Stimulated activated CD4-positive, alpha-beta T cell treated with anti-CD3 and anti-CD28 coated beads, Interleukin-15, amount 100 ng/mL, for 1 hour (primary cell): ENCODE measurements at places on chromosomes 3 and 15.

GRCh38 chr3:19002606-19003005 lies 145.7 kb upstream of the KCNH8 start:
- no peak for DNase-seq

DNA sequence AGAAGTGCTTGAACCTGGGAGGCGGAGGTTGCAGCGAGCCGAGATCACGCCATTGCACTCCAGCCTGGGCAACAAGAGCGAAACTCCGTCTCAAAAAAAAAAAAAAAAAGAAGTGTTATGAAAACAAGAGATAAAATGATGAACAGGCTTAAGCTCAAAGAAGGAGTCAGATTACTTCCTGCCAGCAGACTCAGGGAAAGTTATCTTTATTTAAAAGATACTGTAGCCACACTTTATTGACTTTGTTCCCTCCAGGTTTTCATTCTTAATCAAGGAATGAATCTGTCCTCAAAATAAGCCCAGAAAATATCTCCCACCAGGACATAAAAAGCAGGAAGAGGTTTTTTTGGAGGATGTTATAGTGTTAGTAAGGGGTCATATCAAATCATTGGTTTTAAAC lies 176.5 kb upstream of the KCNMB2 start:
- no peak for DNase-seq

DNA sequence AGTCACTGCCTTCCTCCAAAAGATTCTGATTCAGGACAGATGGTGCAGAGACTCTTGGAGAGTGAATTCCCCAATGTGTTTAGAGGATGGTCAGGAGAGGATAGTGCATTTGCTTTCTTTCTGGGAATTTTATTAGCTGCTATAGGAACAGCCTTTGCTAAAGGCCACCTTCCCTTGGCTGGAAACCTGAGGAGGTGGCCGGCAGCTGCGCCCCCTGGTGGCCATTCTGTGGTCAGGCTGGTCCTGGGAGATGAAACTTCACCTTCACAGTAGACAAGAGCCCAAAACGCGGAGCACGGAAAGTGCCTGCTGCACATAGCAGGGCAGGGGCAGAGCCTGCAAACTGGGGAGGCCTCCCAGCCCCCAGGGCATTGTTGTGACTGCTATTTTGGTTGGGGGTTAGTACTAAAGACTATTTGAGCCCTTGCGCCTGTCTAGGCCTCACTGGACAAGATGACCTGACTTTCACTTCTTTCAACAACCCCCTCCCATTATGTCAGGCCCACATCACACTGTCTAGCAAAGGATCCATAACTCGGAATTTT lies 34.3 kb downstream of the SEC22C start:
- peak; percentile 53 for DNase-seq

- no peak for DNase-seq
Measured at GRCh38 chr3:30804984-30805383, 89.5 kb downstream of the GADL1 start.

GRCh38 chr3:64612916-64613526 lies 74.8 kb downstream of the ADAMTS9 start:
- no peak for DNase-seq

- DNase-seq: no peak
Measured at GRCh38 chr15:77540312-77541060, 92.2 kb downstream of the LINGO1 start.

DNA sequence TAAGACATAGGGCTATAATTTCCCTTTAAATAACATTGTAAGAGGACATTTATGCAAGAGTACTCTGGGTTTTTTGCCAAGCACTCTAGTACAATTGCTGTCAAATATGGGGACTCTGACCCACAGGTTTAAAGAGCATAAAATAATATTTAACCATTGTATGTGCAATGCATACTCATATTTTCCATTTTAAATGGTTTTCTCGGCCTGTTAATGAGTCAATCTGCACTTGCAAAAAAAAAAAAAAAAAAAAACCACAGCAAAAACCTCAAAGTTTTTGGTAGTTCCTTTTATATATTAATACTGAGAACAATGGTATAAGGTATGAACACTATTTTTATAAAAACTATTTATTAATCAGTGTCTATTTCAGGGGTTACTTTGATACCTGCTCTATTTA lies 304.0 kb upstream of the CBLB start:
- no peak for DNase-seq

DNA sequence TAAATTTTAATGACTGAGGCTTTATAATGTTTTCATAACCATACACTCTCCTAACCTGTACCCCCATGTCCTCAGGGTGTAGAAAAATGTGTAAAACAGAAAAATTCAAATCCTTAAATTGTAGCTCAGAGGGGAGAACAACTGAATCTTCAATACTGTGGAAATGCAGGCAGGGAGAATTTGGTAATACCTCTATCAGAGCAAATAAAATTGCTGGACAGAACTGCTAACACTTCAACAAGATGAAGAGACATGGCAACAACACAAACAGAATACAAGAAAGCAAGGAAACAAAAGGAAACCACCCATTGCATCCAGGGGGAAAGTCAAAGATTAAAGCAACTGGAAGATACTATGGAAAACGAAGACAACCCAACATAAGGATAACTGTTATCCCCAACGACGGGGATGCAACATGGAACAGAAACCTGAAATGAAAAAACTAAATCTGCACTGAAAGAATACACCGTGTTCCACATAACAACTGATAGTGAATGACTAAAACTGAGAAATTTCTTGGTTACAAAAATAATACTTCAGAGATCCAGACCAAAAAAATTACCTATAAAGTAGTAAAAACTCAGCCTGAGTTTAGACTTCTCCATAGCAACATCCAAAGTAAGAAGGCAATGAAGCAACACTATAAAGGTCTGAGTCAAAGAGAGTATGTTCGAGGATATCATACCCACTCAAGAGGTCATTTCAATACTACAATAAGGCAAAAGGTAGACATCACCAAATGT lies 48.5 kb downstream of the HACD2 start:
- no peak for DNase-seq

GRCh38 chr15:56821721-56822425 lies 88.6 kb upstream of the ZNF280D start:
- DNase-seq: peak; percentile 7

DNA sequence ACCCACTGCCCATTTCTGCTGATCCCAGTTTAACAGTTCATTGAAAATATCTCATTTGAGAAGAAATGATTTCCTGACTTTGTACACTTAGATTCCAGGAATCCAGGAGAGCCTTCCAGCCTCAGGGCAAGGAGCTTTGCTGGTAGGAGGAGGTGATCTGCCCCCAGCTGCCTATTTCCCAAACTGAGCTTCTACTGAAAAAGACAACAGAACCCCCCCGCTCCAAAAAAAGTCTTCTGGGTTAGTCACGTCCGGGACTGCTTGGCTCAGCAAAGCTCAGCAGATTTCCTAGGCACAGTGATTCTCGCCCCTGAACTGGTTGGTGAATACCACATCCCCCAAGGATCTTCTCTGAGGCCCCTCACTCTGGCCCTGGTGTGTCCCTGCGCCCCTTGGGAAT lies 13.1 kb downstream of the SLC6A6 start:
- DNase-seq: no peak

- DNase-seq: no peak
Measured at GRCh38 chr15:40878785-40879184, 4.8 kb upstream of the RHOV start.

- DNase-seq: no peak
Measured at GRCh38 chr3:62183969-62184368, 189.4 kb downstream of the FEZF2 start.

- DNase-seq: no peak
Measured at GRCh38 chr3:152400887-152401286, 132.2 kb downstream of the MBNL1 start.

- DNase-seq: no peak
Measured at GRCh38 chr3:143138953-143139352, 19.4 kb downstream of the CHST2 start.

- DNase-seq: no peak
Measured at GRCh38 chr3:30355622-30356021, 250.8 kb upstream of the TGFBR2 start.

DNA sequence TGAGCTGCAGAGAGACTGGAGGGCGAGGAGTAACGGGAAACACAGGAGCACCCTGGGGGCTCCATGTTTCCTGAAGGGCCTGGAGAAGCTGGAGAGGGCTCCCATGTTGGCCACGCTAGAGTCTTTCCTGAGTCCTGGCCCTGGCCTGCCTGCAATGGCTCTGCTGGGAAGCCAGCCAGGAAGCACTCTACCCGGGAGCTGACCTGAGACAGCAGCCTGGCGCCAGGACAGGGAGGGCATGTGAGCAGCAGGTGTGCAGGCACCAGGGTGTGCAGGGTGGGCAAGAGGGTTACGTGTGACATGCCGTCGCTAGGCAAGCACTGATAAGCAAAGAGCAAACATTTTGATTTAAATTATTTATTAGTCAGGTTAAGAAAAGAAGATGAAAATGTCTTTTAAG lies 301.4 kb downstream of the OCA2 start:
- DNase-seq: no peak

DNA sequence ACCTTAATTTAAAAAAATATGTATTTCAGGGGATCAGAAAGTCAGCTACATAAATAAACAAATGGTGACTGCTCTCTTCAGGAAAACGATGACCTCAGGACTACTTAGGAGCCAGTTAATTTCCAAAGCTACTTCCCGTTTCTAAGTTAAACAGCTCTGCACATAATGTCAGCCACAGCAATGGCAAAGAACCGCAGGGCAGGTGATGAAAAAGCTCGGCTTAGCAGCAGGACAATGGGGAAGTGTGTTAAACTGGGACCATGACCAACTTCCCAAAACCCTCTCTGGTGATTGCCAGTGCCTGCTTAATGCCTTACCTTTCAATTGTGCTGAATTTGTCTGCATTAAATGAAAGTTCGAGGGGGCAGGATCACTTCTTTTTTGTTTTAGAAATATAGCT lies 258.9 kb downstream of the FHIT start:
- no peak for DNase-seq

DNA sequence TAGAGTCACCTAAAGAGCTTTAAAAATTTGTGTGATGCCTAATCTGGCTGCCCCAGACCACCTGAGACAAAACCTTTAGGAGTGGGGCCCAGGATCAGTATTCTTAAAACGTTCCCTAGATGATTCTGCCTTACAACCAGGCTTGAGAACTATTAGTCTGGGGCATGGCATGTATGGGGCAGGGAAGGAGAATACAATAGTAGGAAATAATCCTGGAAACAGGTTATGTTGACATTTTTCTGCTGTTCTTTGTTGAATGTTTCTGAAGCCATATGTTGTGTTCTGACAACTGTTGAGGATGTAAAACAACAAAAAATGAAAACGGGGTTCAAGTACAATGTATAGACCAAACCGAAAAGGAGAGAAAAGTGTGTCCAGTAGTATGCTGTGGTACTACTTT lies 2.9 kb downstream of the GTF2E1 start:
- DNase-seq: no peak

GRCh38 chr3:158095814-158096704 lies 10.2 kb downstream of the SHOX2 start:
- DNase-seq: no peak

DNA sequence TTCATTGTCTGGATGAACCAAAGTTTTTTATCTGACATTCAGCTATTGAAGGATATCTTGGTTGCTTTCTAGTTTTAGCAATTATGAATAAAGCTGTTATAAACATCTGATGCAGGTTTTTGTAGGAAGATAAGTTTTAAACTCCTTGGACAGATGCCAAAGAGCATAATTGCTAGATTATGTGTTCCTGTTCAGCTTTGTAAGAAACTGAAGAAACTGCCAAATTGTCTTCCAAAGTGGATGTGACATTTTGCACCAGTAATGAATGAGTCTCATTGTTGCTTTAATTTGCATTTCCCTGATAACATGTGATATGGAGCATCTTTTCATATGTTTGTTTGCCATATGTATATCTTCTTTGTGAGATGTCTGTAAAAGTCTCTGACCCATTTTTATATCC lies 239.9 kb upstream of the TTC14 start:
- no peak for DNase-seq

DNA sequence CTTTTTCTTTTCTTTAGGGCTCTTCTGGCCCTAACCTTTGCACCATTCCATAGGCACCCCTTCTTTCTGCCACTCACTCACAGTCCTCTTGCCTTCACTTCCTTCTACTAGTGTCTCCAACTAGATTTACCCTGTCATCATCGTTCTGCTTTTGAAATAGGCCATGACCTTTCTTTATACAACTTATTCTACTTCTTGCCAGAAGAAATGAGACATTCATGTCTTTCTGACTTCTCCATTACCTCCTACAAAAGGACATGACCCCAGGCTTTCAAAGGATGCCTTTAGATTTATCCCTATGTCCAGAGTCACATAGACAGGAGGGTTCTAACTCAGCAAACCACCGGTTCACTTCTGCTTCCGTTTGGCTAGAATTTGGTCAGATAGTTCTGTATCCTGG lies 336.4 kb upstream of the LRRFIP2 start:
- no peak for DNase-seq

- DNase-seq: no peak
Measured at GRCh38 chr15:81924729-81925128, 121.1 kb downstream of the MEX3B start.

DNA sequence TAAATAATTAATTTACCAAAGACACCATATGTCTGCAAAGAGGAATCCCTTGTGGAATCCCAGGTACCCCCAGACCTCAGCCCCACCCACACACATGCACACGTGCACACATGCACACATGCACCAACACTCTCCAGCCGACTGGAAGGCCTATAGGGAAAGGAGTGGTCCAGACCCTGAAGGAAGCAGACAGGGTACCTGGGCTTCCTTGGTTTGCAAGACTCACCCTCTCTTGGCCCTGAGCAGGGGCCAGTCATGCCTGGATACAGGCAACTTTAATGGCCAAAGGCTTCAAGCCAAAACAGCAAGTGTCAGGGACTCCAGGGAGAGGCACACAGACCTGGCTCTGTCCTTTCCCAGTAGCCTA lies 8.9 kb upstream of the HAPLN3 start:
- DNase-seq: no peak

DNA sequence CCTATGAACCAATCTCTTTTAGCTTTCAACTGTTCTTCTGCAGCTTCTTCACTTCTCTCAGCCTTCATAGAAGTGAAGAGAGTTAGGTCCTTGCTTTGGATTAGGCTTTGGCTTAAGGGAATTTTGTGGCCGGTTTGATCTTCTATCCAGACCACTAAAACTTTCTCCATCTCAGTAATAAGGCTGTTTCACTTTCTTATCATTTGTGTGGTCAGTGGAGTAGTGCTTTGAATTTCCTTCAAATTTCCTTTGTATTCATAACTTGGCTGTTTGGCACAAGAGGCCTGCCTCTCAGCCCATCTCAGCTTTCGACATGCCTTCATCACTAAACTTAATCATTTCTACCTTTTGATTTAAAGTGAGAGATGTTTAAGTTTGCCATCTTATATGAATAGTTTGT lies 21.7 kb downstream of the DZIP1L start:
- DNase-seq: no peak
